ENCODE measurements at places on chromosomes 5 and 9.
A peak's percentile ranks its signal among the peaks of the same experiment; 100 is the strongest.

DNA sequence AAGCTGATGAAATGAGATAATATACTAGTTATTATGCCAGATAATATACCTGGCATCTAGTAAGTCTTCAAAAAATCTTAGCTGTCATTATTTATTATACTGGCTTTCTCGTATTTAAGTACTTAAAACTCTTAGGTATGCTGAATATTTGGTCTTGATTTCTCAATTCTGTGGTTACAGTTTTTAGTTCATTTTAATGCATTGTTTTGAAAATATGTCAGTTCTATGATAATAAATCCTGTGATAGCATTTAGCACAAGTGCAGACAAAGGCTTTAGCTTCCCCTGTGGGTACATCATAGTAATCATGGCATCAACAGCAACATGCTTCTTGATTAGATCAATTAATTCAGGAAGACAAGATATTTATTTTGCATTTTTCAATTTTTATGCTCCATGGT lies 133.0 kb downstream of the SMC2 start:
- DNase-seq: peak; percentile 22

GRCh38 chr9:96139592-96140295 lies 162.2 kb downstream of the HSD17B3 start:
- peak; percentile 82 for DNase-seq

DNA sequence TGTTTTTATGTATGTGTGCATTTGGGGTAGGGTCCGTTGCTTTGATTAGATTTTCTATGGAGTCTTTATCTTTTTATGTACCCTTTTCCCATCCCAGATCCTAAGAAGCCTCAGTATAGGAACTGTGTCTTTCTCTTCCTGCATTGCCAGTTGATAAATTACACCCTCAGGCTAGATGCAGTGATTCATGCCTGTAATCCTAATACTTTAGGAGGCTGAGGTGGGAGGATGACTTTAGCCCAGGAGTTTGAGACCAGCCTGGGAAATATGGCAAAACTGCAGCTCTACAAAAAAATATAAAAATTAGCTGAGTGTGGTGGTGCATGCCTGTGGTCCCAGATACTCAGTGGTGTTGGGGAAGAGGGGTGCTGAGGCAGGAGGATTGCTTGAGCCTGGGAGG lies 40.2 kb downstream of the NLN start:
- no peak for DNase-seq

GRCh38 chr5:16914108-16914435 lies 22.0 kb downstream of the MYO10 start:
- DNase-seq: no peak
